ENCODE measurements at places on chromosomes 5 and 9.
A peak's percentile ranks its signal among the peaks of the same experiment; 100 is the strongest.

DNA sequence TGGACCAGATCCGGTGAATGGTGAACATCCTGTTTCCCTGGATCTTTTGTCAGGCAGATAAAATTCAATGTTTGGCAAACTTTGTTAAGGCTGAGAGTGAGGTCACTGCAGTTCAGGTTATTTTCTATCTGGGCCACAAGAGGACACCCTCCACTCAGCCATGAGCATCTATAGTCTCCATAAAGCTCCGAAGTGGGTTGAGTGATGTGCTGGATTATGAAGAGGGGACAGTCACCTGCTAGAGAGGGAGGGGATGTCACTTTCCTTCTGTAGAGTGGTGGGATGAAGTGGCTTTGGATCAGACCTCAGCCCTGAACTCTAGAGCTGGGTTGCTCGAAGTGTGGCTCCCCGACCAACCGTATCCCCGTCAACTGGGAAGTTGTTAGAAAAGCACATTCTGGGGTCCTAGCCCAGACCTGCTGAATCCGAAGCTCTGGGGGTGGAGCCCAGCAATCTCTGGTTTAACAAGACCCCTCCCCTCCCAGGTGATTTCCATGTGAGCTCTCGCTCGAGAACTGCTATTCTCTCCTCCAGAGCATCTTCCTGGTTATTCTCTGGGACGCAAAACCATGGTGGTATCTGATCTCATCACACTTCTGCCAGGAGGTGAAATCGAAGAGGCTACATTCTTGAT is 31.8 kb upstream of the FGF1 start:
- peak; percentile 34 for DNase-seq

- no peak for DNase-seq
Observed at GRCh38 chr5:76134003-76134402, 50.8 kb downstream of the SV2C start.

- DNase-seq, result peak; percentile 29
Observed at GRCh38 chr5:180684623-180685161, 35.3 kb upstream of the FLT4 start.

DNA sequence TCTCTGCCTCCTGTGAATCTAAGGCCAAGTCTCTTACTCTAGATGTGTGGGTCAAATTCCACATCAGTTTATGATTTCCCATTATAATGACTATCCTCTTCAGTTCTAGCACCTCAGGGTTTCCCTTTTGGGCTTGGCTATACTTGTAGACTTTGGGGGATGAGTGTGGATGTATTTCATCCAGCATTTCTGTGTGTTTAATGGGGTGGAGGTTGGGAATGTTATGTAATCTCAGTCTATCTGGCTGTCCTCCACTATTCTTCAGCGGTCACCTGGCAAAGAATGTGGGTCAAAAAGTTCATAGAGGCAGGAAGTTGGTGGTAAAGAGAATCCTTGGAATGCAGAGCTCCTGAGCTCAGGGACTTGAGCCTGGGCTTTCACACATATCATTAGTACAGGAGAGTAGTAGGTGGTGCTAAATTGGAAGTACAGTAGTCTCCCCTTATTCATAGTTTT is 64.9 kb downstream of the CFAP95 start:
- DNase-seq, result no peak
